ENCODE measurements at places on chromosomes 6 and 20.
A peak's percentile ranks its signal among the peaks of the same experiment; 100 is the strongest.

DNA sequence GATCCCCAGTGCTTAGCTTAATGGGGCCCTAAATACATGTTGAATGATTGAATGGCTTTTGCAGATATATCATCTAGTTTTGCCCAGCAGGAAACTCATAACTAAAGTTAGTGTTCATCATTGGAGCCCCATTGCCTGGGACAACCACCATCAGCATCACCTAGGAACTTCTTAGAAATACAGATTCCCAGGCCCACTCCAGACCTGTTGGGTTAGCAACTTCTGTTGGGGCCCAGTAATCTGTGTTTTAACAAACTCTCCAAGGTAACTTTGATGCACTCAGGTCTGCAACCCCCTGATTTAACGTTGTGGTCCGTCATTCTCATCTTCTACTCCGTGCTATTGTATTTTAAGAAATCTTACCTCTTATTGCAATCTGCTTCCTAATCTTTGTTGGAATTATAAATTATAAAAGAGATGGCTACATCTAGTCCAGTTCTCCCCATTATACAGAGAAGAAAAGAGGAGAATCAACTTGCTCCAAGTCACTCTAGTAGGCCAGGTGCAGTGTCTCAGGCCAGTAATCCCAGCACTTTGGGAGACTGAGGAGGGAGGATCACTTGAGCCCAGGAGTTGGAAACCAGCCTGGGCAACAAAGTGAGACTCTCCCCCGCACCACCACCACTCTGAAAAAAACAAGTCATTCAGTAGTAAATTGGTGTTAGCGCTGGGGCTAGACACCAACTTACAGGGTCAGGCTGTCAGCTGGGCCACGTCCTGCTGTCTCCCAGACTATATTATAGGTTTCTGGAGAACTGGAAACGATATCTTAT lies 13.7 kb downstream of the FOXP4 start:
- no peak for DNase-seq

- no peak for DNase-seq
Observed at GRCh38 chr6:108164815-108165706, 761 bp upstream of the NR2E1 start.

GRCh38 chr6:22829070-22829469 lies 259.7 kb downstream of the HDGFL1 start:
- no peak for DNase-seq

GRCh38 chr20:47354714-47355488 lies 1.6 kb downstream of the ZMYND8 start:
- DNase-seq = no peak

DNA sequence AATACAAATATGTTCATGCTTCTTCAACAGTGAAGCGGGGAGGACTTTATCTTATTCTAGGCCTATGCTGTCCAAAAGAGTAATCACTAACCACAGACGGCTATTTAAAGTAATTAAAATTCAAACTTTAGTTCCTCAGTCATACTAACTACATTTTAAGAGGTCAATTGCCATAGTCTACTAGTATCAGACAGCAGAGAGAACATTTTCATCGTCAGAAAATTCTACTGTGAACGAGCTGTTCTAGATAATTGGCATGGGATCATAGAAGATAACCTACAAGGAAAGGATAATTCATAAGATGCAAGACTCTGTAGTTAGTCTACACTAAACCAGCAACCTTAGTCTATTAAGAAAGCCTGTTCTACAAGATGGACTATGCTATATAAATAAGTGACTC lies 44.4 kb downstream of the PRKN start:
- DNase-seq = no peak

- DNase-seq = no peak
Observed at GRCh38 chr6:157033428-157034140, 256.4 kb downstream of the ARID1B start.

DNA sequence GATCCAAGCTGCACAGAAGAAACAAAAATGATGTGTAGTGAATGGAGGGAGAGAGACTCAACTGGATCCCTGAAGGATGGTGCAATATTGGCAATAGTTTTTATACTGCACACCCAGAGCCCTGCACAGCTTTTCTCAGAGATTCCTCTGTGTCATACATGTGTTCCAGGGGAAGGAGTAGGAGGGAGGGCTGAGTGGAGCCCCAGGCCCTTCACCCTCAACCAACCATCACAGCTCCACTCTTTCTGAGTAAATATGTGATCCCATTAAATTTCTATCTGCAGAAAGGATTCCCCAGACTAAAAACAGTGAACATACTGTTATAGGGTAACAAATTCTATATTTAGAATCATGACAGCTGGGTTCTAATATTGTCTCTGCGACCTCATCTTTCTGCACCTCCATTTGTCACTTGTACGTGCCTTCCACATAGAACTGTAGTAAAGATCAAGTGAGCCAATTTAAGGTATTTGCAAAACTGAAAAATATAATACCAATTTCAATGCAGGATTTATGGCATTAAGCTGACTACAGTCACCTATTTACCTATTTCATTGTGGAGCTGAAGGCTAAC lies 421.4 kb upstream of the NRSN1 start:
- DNase-seq = no peak

- DNase-seq = no peak
Observed at GRCh38 chr20:15375836-15376235, 1038.4 kb upstream of the FLRT3 start.

DNA sequence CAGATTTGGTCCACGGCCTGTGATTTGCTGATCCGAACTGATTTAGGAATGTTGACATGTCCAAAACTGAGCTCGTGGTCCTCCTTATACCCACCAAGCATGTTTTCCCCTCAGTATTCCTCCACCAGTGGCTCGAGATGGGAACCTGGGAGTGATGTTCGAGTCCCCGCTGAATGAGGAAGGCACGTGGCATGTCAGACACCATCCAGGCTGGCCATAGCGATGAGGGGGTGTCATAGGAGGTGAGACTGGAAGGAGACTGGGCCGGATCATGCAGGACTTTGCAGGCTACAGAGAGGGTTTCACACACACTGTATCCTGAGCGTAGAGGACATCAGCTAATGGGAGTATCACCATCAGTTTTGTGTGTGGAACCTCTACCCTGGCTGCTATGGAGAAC lies 78.2 kb downstream of the TOX2 start:
- no peak for DNase-seq

DNA sequence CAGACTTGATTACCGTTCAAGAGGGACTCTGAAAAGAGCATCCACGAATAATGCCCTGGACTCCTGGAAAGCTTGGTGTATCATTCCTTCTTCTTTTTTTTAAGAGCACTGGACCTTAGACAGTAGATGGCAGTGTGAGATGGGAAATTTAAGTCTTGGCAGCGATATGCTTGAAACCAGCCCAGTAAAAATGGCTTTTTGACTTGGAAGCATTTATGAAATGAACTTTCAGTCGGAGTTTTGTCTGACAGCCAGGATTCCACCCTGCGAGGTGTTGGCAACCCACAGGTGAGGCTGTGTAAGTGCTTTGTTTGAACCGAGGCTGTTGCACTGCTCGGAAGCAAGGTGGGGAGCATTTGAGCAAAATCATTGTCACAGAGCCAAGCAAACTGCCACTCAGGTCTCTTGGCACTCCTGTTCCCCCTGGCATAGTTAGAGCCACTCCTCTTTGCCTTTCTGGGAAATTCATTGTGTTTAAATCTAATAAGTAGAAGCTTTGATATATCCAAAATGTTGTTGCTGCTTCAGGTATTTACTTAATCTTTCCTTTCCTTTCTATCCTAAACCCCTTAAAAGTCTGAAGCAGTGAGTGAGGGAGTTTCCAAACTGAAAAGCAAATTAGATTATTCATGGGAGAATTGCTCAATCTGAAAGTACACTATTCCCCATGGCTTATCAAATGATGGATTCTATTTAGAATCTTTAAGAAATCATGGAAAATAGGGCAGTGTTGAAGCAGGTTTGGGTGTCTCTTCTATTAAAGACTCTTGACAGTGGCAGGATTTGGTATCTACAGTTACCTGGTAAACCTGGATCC lies 272.8 kb upstream of the SLC35B3 start:
- peak; percentile 19 for DNase-seq

DNA sequence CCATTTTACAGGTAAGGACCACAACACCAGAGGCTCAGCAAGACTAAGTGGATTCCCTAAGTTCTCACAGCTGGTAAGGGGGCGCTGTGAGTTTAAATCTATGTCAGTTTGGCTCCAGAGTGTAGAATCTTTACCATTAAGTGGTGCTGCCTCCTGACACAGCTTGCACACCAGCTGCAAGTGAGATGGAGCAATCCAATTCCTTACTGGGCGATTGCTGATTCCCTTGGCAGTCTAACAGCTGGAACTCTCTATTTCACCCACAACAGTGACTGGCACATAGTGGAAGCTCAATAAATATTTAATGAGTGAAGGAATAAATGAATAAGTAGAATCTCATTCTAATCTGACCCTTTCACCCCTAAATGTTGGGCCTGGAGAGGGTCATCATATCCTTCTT lies 176.7 kb downstream of the CLIC5 start:
- no peak for DNase-seq

- no peak for DNase-seq
Observed at GRCh38 chr6:99563056-99563723, 5.3 kb downstream of the CCNC start.

DNA sequence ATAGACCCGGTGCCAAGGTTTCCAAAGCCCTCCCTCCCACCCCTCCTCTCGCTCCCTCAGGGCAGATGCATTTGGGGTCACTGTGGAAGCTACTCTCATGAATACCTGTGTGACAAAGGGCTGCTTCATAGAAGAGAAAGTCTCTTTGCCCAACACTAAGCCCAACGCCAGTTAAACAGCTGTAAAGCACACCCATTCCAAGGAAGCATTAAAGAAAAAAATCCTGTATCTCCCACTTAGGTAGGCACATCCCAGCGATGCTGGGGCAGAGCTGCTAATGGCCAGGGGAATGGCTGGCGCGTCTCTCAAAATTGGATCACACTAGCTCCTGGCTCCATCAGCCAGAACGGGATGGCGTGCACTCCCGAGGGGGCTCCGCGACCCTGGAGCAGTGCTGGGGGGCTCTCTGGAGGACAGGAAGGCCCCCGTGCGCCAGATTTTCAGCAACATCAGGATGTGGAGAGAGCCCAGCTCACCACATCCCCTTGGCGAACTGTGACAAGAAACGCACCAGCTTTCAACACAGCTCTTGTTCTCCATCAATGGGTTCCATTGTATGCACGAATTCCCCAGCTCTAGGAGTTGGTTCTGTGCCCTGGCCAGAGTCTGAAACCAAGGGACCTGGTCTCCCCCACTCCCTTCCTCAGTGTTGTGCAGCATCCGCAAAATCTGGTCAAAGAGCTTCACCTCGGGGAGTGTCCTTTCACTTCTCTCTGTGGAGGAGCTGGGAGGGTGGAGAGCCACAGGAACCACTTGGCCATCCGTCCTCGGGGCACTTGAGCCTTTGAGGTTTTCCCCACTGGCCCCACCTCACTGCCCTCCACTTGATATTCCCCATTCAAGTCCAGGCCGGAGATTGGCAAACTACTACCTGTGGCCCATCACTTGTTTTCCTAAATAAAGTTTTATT lies 74.1 kb downstream of the TFAP2C start:
- no peak for DNase-seq

DNA sequence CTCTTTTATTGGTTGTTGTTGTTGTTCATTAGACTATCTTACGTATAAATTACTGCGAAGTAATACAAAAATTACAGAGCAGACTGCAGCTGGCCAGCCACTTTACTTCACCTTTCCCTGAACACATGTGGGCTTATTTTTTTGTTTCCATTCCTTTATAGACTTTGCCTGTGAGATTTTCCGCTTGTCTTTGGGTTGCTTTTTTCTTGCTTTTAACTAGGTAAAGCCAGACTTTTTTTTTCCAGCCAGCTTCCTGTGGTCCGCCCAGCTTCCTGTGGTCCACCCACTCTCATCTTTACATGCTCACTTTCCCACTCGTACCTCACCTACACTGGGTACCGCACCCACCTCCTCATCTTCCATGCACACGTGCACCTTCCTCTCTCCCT lies 79.0 kb downstream of the IPCEF1 start:
- DNase-seq = no peak

- no peak for DNase-seq
Observed at GRCh38 chr6:27209196-27209595, 38.3 kb upstream of the PRSS16 start.

DNA sequence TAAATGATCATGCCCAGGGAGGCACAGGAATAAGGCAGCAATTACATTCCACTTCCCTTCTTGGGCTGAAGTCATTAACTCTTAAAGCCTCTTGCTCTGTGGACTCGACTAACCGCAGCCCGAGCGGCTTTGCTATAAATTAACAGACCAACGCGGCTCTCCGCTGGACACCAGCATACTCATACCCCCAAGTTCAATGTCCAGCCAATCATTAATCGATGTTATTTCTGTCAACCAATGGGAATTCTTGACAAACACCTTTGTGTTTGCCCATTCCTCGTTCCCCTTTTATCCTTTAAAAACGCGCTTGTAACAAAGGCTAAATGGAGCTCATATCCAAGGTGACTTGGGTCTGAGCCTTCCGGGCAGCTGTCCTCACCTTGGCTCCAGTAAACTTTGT lies 183.1 kb upstream of the RALGAPA2 start:
- DNase-seq = no peak

DNA sequence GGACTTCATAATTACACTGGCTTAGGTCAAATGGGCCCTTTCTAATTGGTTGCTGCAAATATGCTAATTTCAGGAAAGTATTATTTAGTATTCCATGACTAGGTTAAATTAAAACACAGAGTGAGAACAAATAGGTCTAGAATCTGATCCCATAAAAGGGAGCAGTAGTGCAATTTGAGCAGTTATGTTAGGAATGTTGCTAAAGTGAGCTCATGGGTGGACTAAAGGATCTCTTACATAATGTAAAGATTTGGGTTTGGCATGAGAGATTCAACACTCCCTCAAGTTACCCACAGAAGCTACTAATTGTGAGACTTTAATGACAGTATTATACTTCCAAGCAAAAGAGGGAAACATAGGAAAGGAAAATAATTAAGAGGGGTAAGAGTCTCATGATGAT lies 109.1 kb downstream of the C6orf58 start:
- DNase-seq = peak; percentile 10

- DNase-seq = no peak
Observed at GRCh38 chr6:31842053-31842452, 14.5 kb downstream of the HSPA1B start.

DNA sequence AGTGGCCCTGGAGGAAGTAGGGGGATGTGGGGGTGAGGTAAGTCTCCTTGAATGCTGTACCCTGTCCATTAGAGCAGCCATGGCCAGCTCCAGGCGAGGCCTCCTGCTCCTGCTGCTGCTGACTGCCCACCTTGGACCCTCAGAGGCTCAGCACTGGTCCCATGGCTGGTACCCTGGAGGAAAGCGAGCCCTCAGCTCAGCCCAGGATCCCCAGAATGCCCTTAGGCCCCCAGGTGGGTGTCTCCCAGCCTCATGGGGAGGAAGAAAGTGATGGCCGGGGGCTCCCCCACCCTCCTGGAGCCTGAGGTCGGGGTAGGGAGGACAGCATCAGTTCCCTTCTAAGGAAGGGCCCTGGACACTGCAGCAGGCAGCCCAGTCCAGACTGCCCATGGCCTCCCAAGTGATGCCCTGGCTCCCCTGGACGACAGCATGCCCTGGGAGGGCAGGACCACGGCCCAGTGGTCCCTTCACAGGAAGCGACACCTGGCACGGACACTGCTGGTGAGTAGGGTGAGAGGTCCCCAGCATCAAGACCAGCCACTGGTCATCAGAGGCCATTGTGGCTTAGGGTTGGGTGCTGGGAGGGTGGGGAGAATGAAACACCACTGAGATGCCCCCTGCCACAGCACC lies 1.0 kb downstream of the GNRH2 start:
- DNase-seq = no peak

- no peak for DNase-seq
Observed at GRCh38 chr6:129638686-129639085, 71.3 kb downstream of the ARHGAP18 start.

GRCh38 chr6:152697634-152698033 lies at the start of gene MYCT1:
MYCT1 (plus strand) TSS chr6:152697897; CDS start chr6:152697903, 6 bp downstream.
- peak; percentile 5 for DNase-seq

- DNase-seq = peak; percentile 19
Observed at GRCh38 chr6:138944412-138944811, 43.6 kb downstream of the REPS1 start.
